Stimulated activated CD4-positive, alpha-beta T cell treated with anti-CD3 and anti-CD28 coated beads, Interleukin-4, amount 100 ng/mL, for 24 hours (primary cell): ENCODE measurements at places on chromosomes 1 and 21.

GRCh38 chr1:220044678-220045355 is 1.5 kb downstream of the EPRS1 start:
- no peak for DNase-seq

DNA sequence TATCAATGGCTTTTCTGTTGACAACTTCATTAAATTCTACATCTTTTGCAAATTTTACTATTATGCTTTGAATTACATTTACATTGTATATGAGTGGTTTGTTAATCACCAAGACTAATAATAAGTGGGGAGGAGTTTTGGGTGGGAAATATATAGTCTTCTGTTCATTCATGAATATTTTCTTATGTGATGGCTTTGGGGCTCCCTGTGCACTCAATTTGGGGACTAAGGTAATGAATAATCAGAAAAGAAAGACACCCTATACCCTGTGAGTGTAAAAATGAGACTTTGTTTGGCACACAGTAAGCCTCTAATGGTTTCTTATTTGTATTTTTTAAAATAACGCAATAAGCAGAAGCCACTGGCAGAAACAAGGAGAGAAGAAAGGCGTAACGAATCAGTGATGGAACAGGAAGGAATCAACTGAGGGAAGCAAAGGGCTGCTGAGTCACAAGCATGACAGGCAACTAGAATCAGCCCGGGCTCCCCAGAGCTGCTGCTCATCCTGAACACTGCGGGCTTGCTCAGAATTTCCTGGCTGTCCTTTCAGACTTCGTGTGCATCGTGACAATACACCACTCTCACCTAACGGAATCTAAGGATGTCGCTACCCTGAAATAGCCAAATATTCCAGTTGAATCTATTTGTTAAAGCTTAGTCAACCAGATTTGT is 20.8 kb upstream of the RGS2 start:
- DNase-seq: no peak

- no peak for DNase-seq
Observed at GRCh38 chr1:198549866-198550265, 9.4 kb upstream of the ATP6V1G3 start.

DNA sequence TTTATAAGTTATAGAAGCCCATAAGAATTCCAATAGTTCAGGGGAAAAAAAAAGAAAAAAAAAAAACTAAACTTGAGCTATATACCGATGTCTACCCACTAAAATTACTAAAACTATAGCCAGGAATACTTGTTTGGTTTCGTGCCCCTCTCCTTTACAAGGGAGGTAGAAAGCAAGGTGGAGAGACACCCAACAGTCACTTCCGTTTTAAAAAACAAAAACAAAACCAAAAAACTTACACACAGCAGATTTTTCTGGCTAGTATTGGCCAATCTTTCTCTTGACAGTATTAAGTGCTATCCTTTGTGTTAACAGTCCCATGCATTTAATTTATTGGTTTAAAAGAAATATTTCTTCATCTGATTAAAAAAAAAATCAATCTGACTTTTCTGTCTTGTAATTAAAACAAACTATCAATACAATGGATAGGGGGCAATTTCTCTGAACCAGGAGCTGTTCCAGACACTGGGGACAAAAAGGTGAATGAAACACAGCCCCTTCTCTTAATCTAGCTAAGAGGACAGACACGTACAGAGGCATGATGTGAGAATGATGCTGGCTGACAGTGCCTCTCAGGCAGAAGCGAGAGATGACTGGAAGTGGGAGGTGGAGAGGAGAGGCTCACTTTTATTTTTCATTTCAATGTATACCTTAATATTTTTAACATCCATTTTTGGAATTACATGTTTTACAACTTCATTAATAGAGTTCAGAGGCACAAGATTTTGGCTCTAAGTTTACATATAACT is 214.8 kb downstream of the RERE start:
- peak; percentile 53 for DNase-seq

DNA sequence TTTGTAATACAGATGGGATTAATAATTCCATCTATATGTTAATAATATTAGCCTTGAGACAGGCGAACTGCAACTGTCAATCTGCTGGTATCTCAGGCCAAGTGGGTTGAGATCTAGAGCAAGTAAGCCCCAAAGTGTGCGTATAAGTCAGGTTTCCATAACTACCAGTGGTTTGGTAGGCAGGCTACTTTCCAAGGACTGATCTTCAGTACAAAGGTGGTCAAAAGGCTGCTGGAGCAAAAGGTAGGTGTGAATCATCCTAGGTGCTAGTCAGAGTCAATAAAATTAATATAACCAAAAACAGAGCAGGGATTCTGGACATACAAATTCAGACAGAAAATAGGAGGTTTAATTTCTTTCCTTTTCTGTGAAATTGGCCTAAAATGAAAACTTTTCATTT is 328.0 kb downstream of the TGFB2 start:
- DNase-seq: no peak

DNA sequence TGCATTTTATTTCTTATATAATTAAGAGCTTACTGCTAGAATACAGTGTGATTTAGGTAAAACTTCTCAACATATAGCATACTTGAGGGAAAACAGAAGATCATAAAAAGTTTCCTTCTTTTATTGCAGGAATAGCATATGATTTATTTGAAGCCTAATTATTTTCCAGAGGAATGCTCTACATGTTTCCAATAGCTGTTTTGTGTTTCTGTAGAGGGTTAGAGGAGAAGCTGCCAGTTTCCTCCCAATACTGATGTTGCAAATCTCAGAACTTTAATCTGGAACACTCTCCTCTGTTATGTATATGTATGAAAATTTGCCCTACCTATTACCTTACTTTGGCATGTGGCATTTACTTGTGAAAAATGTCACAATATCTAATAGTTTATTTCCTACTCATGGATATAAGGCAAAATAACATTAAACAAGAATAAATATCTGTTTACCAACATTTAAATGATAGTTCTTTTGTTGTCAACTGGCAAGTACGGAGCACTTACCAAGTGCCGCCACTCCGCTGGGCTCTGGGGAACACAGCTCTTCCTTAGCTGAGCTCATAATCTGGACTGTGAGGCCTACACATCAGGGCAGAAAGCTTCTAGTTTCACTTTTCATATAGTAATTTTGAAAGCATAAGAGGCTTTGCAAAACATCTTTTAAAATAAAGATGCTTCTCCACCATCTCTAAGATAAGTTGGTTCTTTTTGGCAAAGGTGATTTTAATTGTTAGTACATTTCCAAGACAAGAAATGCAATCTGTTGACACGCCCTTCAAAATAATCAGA is 239.8 kb upstream of the C1orf105 start:
- peak; percentile 60 for DNase-seq

DNA sequence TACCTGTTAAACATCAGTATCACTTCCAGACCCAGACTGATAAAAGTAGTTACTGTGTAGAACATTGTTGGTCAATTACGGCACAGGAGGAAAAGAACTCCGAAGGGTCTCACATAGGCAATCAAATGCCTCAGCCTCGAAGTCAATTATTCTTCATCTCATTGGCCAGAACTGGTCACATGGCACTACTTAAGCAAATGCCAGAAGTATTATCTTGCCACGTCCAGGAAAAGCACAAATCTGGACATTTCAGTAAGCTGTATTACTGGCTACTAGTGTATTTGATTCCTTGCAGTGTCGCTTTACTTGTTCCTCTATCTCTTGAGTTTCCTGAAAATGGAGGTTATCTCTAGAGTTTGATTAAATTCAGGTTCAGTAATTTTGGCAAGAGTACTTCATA is 24.4 kb downstream of the DIO1 start:
- DNase-seq: no peak

GRCh38 chr1:3641046-3641760 is 8.7 kb downstream of the WRAP73 start:
- DNase-seq: no peak
